ENCODE measurements at places on chromosomes 7 and 10. TPM values are rescaled to one million over a fixed set of nuclear protein-coding genes. Genes with fewer than 3 reads are reported as not detected.

Gene CALML5
- not detected for total RNA-seq

Gene PRPS1L1
- total RNA-seq, result not detected

Gene FAM13C
- not detected for total RNA-seq

Gene GRID2IP
- total RNA-seq, result 0.28 TPM

Gene HOXA1
- 1.0 TPM for total RNA-seq

Gene GPNMB
- total RNA-seq, result 19.5 TPM

Gene ZNF804B
- total RNA-seq, result not detected

Gene OR6B1
- not detected for total RNA-seq

Gene CLDN3
- total RNA-seq, result not detected

Gene LGI1
- total RNA-seq, result not detected

Gene FEZF1
- total RNA-seq, result not detected

Gene RFC2
- 53.0 TPM for total RNA-seq

Gene TMEM270
- total RNA-seq, result not detected

Gene DENND2A
- total RNA-seq, result not detected

Gene HOXA2
- total RNA-seq, result not detected

Gene OR2A12
- total RNA-seq, result not detected

Gene DEPP1
- total RNA-seq, result 0.23 TPM

Gene C10orf143
- 6.0 TPM for total RNA-seq

Gene FFAR4
- total RNA-seq, result not detected

Gene PLAC9
- not detected for total RNA-seq

Gene ASZ1
- not detected for total RNA-seq

Gene DRGX
- not detected for total RNA-seq

Gene LRIT1
- total RNA-seq, result not detected

Gene A1CF
- total RNA-seq, result not detected

Gene FKBP14
- 4.8 TPM for total RNA-seq

Gene SLC18A3
- not detected for total RNA-seq

Gene HSPB1
- 47.9 TPM for total RNA-seq

Gene SHTN1
- total RNA-seq, result 0.61 TPM

Gene SMKR1
- 2.1 TPM for total RNA-seq

Gene OPN1SW
- total RNA-seq, result not detected

Gene ASAH2B
- 4.4 TPM for total RNA-seq

Gene SFTPA1
- not detected for total RNA-seq

Gene CPA2
- not detected for total RNA-seq

Gene MYO1G
- 382 TPM for total RNA-seq

Gene SLC26A4
- total RNA-seq, result 0.17 TPM

Gene CLRN3
- not detected for total RNA-seq

Gene PTPN20
- 2.4 TPM for total RNA-seq

Gene SLC26A3
- total RNA-seq, result not detected

Measured in activated naive CD8-positive, alpha-beta T cell treated with anti-CD3 and anti-CD28 coated beads, Interleukin-2, amount 10 ng/mL, durations not matched to agents 7 days and 5 days (primary cell).